ENCODE measurements at places on chromosomes 4 and X. TPM values are rescaled to one million over a fixed set of nuclear protein-coding genes. Genes with fewer than 3 reads are reported as not detected.

Gene MAGIX
- total RNA-seq: 5.1 TPM

Gene KLKB1
- total RNA-seq: not detected

- peak; percentile 7 for DNase-seq
These were observed 128.7 kb downstream of the MID1IP1 start for GRCh38 chrX:38929966-38930421.

GRCh38 chrX:67546496-67547423, 2.9 kb downstream of the AR start:
- DNase-seq: no peak

Gene ATRX
- 44.6 TPM for total RNA-seq

DNA sequence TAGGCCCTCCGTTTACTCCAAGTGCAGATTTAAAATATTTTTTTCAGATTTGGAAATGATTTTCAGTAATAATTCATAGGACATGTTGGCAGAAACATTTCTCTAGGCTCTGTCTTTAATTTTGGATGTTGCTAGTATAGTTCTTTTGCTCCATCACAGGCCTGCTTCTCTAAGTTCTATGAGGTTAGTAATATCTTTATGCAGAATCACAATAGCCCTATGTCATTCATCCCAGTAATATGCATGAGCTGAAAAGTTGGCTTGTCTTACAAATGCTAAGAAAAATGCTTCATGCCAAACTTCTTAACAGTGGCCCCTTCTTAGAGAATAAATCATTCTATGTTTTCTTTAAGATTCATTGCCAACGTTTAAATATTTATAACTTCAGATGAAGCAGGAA, 148.3 kb upstream of the TLL1 start:
- DNase-seq: no peak

- DNase-seq: no peak
These were observed 115.1 kb downstream of the CAMK2D start for GRCh38 chr4:113646442-113646822.

GRCh38 chr4:15006416-15007024, 4.2 kb downstream of the CPEB2 start:
- no peak for DNase-seq

DNA sequence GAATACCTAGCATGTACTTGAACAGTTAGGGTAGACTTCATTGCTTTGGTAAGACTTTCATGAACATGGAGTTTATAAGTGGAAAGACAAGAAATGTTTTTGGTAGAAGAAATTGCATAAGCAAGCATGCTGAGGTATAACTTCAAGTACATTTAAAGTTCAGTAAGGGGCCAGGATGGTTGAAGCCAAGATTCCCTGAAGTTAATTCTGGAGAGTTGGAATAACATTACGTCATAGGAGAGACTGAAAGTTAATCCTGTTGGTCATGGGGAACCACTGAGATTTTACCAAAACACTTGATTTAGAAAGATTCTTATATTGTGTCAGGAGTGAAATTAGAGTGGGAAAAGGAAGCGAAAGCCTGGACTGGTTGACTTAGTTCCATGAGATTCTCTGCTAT, 767.5 kb upstream of the MAGEB2 start:
- no peak for DNase-seq

Gene SULT1E1
- total RNA-seq: not detected
